ENCODE measurements at places on chromosomes 5 and 9.

GRCh38 chr5:40503439-40503838, 176.3 kb upstream of the PTGER4 start:
- no peak for DNase-seq

GRCh38 chr5:137365126-137365865, 133.8 kb downstream of the SPOCK1 start:
- no peak for DNase-seq

GRCh38 chr9:93589688-93590087, 13.3 kb downstream of the PHF2 start:
- DNase-seq = peak; percentile 59

DNA sequence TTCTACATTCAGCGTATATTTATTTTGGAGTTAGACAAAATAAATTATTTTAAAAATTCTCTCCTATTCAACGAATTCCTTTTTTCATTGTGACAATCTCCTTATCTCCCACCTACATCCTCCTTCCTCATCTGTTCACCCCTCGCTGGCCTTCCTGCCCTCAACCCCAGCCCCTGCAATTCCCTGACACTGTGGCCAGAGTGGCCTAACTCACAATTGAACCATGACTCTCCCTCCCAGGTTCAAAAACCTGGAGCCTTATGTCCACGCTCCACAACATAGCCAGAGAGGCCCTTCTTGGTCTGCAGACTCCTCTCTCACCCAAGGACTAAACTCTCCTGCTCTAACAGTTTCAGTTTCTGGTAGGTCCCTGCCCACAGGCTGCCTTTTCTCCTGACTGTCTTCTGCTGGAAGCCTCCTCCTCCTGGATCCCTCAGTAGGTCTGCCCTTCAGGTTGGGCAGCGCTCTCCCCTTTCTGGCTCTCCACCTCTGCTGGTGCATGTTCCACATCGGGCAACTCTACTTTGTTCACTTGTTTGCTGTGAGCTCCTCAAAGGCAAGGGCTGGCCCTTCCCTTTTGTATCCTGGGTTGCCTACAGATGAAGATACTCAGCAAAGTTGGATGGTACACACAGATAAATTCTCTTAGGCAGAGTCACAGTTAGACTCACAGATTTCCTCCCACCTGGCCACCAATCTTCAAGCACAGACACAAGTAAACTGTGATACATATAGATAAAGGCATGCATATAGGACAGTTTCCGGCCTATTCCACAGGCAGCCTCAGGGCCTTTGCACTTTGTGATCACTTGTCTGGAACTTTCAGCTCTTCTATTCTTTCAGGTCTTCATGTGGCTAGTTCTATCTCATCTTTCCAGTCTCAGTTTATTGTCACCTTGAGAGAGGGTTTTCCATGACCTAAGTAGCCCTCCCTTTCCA, 19.8 kb upstream of the MYORG start:
- DNase-seq = no peak

GRCh38 chr9:95511616-95511931, 5.2 kb downstream of the PTCH1 start:
- DNase-seq = peak; percentile 42

DNA sequence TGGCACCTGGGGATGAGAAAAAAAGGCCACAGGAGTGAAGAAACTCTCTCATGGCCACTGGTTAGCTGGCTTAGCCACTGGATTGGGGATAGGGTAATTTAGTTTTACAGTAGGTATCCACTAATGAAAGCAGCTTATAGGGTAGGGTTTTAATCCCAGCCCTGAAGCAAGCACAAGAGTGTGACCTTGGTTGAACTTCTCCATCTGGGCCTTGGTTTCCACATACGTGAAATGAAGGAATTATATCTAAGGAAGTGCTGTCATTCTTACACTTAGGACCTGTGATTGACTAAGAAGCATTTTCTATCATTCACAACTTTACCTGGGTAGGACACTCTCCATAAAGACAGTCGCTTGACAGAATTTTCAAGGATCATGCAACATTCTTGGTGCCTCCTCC, 49.6 kb downstream of the FAT2 start:
- no peak for DNase-seq

GRCh38 chr5:96316017-96316416, 117.0 kb downstream of the PCSK1 start:
- no peak for DNase-seq

DNA sequence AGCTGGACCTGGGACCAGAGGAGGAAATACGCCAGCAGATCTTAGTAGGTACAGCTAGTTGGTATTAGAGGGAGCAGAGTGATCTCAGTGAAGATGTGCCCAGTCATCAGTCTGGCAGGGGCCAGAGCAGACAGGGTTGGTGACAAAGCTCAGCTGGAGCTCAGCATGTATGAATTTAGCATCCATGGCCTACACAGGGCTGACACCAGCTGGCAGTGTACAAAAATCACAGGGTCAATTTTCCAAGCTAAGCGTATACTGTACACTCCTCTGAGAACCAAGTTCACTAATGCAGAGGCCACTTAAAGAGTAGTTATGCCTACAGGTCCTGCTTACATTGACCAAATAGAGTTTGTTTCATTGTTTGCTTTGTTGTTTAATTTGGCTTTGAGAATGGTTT, 146.6 kb downstream of the SLC24A2 start:
- no peak for DNase-seq

- no peak for DNase-seq
Measured at GRCh38 chr5:85263125-85263524, 878.4 kb upstream of the EDIL3 start.

DNA sequence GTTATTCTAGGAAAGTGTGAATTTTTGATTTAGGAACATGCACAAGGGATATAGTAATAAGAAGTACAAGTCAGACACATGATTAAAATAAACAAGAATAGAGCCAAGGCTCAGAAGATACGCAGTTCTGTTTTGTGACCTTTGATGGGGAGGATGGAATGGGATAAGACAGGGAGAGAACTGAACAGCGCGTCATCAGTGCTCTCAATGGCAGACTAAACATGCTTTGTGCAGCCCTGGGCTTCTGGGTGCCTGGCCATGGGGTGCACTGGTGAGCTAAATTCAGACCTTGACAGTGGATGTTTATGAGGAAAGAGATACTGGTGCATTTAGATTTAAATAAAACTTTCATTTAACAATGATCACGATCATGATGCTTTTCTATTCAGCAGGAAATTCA, 309.7 kb downstream of the ARHGEF28 start:
- no peak for DNase-seq

DNA sequence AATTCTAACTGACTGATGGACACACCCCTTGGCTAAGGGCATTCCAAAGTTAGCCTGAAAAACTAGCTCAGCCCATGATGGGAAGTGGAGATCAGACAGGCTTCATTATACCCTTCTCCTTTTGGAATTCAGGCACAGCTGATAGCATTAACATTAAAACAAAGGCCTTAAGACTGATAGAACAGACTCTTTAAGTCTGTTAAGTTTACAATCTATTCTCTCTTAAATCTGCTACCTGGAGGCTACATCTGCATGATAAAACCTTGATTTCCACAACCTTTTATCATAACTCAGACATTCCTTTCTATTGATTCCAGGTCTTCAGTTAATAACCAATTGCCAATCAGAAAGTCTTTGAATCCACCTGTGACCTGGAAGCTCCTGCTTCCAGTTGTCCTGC, 281.4 kb downstream of the TUSC1 start:
- no peak for DNase-seq

DNA sequence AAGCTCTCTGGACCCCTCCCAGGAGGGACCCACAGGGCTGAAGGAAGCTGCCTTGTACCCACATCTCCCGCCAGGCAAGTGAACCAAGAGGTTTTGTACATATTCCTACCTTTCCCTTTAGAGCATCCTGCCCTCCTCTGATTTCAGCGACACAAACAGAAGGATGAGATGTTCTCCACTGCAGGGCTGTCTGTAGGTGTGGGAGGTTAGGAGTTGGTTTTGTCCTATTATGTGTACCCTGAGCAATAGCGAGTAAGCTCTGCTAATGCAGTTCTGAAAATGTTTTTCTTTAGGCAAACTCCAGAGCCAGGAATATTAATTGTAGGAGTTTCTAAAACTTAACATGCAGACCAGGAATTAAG, 13.0 kb downstream of the SQSTM1 start:
- DNase-seq = no peak

- DNase-seq = no peak
Measured at GRCh38 chr5:10540036-10540544, 23.8 kb upstream of the ANKRD33B start.

DNA sequence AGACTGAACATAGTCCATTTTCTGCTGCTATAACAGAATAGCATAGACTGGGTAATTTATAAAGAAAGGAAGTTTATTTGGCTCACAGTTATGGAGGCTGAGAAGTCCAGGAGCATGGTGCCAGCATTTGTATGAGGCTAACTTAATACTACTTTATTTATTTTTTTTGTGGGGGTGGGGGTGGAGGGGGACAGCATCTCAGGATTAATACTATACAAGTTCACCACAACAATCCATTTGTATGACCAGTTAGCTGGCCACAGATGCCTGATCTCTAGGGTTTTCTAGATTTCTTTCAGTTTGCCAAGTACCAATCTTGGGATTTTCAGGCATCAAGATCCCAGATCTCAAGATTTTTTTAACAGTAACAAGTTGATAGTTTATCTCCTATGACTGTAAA, 20.3 kb downstream of the ANGPTL2 start:
- DNase-seq = no peak

GRCh38 chr5:88089719-88090390, 178.8 kb downstream of the TMEM161B start:
- DNase-seq = no peak

GRCh38 chr5:39587675-39588074, 162.9 kb upstream of the DAB2 start:
- no peak for DNase-seq

GRCh38 chr5:80668016-80668969, 13.5 kb upstream of the DHFR start:
- DNase-seq = no peak

DNA sequence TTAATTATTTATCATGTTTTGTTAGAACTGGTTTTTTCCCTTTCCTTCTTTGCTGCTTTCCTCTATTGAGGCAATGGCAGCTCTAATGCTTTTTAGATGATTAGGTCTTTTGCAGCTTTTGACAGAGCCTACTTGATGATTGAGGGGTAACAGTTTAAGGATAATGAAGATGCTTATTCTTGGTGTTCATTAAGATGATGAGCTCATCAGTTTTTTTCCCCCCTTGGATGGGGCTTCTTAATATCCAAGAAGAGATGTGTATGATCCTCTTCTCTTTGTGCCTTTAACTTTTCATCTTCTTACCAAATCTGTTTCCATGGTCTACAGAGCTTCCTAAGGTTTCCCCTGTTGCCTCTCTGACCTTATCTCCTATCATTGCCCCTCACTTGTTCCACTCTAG, 15.8 kb downstream of the RBM27 start:
- no peak for DNase-seq

DNA sequence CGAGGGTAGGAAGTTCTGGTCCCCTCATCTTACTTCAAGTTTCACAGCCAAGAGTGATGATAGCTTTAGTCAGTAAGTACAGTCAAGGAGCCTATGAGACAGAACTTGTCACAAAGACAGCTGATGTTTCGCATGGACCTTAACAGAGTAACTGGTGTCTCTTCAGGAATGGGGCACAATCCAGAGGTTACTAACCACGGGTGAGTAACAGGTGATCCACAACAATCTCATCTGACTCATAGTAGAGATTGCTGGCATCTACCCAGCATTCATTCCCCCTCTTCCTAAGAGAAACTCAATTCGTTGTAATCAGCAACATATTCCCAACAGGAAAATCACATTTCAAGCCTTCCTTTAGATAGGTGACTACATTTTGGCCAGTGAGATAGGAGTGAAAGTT, 126.7 kb downstream of the SNX18 start:
- no peak for DNase-seq

DNA sequence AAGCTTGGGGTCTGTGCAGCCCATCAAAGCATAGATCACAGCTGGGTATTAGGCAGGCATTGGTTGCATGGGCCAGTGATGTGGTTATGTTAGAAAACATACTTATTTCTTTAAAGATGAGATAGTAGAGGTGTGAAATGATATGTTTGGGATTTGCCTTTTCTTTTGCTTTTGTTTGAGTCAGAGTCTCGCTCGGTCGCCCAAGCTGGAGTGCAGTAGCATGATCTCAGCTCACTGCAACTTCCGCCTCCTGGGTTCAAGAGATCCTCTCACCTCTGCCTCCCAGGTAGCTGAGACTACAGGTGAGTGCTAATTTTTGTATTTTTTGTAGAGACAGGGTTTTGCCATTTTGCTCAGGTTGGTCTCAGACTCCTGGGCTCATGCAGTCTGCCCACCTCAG, 84.8 kb downstream of the PDE6A start:
- DNase-seq = no peak

- DNase-seq = no peak
Measured at GRCh38 chr5:73265641-73266040, 92.6 kb downstream of the TMEM174 start.

Measured in NCI-H510A treated with DMSO at 0.1 percent for 48 hours (cell line).